ENCODE measurements at places on chromosomes 7 and 10.
A peak's percentile ranks its signal among the peaks of the same experiment; 100 is the strongest.

GRCh38 chr10:128286762-128287500 lies 160.7 kb upstream of the MKI67 start:
- no peak for DNase-seq

DNA sequence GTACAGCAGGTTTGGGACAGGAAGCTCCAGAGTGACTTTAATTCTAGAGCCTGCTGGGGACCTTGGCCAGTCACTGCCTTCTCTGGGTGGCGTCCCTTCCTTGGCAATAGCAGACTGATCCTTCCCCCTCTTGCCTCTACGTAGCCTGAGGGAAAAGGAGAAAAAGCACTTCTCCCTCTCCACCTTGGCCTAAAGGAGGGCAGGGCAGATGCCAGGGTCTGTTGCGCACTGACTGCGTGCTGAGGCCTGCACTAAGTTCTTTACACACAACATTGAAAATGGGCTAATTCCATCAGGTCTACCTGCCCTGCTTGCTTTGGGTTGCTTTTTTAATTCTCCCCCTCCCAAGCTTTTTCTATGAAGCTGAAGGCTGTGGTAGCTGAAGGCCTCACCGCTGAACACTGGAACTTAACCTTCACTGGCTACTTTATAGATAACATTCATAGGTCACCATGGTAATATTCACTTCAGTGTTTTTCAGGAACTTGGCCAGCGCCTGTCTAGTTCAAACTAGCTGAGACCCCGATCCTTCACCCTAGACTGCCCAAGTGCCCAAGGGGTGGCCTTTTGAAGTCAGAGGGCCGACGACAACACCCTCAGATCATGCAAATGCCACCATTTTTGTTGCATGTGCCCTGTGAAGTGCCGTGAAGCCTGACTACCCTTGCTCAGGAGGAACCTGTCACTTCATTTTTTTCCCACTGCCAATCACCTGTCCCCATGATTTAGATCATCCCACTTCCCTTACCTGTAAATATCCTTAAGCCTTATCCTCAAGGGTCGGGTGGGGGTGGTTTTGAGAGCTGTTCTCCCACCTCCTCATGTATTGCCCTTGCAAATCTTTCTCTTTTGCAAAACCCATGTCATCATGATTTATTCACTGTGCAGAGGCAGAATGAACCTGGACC lies 28.7 kb downstream of the PRF1 start:
- DNase-seq = no peak

GRCh38 chr10:102009801-102010425 lies 46.1 kb downstream of the ARMH3 start:
- DNase-seq = peak; percentile 56

GRCh38 chr7:30212701-30213111 lies 71.7 kb upstream of the ZNRF2 start:
- DNase-seq = peak; percentile 36

- DNase-seq = no peak
Measured at GRCh38 chr7:22990588-22990949, 23.4 kb downstream of the HYCC1 start.

- DNase-seq = no peak
Measured at GRCh38 chr7:55502124-55502857, 70.0 kb downstream of the VOPP1 start.

GRCh38 chr7:137976696-137977095 lies 25.2 kb downstream of the CREB3L2 start:
- no peak for DNase-seq

- DNase-seq = no peak
Measured at GRCh38 chr10:133162178-133162909, 2.3 kb downstream of the KNDC1 start.

- no peak for DNase-seq
Measured at GRCh38 chr10:60645980-60646379, 132.3 kb upstream of the CDK1 start.

DNA sequence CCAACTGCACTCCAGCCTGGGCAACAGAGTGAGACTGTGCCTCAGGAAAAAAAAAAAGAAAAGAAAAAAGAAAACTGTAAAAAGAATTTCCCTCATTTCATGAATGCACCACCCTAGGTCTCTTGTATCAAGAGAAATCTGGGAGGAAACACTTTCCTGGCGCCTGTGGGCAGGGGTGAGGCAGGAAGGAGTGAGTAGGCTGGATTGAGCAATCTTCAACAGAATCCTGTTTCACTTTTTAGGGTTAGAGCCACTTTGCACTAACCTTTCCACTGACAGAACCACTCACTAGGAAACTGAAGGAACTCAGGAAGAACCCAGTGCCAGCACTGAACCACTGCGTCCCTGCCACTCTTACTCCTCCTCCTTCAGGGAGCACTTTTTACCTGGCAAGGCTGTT lies 282.1 kb downstream of the CCDC3 start:
- DNase-seq = no peak

DNA sequence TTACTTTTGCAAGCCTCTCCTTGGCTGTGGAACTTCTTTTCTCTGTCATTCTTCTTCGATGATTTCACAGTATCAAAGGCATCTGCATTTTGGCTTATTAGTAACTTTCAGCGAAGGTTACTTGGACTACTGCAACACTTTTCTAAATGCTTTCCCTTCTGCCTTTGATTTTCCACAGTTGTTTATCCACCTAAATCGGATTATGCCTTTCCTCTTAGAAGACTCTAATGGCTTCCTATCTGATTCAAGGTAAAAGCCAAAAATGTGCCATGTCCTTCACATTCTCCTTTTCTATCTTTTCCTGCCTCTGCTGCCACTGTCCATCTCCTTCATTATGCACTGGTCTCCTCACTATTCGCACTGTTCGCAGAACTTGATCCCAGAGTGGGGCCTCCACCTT lies 1606.3 kb upstream of the LRRTM3 start:
- no peak for DNase-seq

- no peak for DNase-seq
Measured at GRCh38 chr7:129134356-129134987, 10.0 kb upstream of the TSPAN33 start.

DNA sequence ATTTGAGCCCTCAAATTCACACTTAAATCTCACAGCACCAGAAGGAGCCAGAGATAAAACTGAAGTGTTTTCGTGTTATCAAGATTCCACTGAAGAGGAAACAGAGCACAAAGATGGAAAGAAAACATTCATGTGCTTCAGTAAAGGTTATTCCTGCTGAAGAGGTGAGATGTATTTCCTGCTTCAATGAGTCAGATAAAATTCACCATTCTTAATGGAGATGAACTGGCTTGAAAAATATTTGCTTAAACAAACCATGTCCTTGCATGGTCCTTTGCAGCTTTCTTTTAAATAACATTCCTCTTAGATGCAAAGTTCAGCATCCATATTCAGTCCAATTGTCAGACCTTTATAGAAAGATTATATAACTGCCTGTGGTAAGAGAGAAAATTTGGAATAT lies 294.2 kb downstream of the IPMK start:
- no peak for DNase-seq

- DNase-seq = no peak
Measured at GRCh38 chr10:102682416-102682815, 31.8 kb downstream of the ARL3 start.

DNA sequence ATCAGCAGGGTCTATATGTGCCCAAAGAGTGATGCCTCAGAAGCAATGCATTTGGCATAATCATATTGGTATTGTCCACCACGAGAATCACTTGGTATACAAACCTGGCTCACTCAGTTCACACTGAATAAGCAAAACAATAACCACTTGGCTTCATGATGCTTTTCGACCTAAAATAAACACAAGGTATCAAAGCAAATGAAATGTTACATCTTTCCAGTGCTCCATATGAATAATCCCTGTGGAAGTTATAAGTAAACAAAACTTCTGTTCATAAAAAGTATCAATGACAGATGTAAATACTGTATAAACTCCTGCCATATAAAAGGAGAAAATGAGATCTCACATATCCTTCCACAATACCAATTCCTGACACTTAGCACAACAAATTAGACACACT lies 29.8 kb upstream of the EBLN1 start:
- DNase-seq = no peak

DNA sequence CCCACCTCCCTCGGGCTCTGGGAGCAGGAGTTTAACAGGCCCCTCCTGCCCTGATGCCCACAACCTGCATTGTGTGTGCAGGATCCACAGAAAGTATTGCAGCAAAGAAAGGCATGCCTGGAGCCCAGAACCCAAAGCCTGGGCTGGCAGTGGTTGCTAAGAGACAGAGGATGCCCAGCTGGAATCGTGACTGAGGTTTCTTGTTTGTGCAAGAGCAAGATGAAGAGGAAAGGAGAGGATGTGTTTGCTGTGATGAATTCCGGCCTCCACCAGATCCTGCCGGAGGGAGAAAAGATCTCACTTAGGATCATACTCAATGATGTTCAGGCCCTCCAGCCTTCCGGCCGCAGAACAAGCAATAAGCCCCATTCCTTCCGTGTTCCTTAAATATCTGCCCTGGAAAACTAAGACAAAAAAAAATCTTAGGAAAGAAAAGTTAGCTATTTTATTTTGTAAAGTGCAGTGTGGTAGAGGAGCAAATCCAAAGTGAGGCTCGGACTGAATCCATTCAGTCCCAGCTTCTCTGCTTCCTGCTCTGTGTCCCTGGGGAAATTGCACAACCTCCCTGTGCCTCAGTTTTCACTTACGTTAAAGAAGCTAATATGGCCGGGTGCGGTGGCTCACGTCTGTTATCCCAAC lies 57.1 kb downstream of the SLIT1 start:
- no peak for DNase-seq

DNA sequence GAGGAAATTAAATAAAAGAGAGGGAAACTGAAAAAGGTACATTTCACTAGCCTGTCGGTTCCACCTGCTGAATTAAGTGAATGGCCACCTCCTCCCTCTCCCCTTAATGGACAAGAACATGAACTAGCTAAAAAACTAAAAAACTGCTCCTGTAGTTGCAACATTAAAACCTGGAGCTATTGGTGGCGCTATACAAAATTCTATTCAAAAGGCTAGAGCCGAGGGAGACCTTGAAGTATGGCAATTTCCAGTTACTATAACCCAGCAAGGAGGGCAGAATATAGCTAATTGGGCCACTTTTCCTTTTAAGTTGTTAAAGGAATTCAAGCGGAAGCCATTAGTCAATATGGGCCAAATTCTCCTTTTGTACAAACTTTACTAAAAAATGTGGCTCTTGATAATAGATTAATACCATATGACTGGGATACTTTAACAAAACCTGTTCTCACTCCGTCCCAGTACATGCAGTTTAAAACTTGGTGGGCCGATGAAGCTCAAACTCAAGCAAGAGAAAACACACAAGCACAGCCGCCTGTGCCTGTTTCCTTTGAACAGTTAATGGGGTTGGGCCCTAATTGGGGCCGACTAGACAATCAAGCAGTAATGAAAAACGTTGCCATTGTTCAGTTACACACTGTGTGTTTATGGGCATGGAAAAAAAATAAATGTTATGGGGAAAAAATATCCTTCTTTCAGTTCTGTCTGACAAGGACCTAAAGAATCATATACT lies 6.5 kb upstream of the CHST3 start:
- no peak for DNase-seq

- no peak for DNase-seq
Measured at GRCh38 chr7:85287106-85287825, 100.4 kb upstream of the SEMA3D start.

DNA sequence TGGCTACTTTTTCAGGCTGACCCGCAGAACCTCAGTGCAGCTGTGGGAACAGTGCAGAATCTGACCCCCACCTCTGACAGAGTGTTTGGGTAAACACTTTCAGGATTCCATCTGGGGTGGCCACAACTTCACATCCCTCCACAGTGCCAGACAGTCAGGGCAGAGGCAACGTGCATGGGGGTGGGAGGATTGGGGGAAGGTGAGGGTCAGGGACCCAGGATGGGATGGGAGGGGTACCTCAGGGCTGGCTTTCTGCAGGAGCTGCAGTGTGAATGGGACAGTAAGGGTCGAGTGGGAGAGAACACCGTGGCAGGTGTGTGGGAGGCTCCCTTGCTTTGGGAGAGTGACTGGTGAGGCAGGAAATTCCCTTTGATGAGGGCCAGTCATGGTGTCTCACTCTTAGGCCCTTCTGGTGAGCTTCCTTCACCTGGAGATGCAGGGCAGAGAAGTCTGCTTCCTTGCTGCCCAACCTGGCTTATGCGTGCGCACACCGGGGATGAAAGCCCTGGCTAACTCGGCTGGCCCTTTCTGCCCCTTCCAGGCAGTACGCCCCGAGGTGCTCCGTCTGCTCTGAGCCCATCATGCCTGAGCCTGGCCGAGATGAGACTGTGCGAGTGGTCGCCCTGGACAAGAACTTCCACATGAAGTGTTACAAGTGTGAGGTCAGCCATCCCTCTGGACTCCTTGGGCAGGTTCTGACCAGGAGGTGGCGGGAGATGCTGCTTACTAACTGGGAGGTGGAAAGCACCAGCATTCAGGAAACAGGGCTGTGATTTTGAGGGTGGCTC lies 8.4 kb downstream of the ZYX start:
- no peak for DNase-seq

- DNase-seq = no peak
Measured at GRCh38 chr7:138834583-138834982, 36.6 kb upstream of the ATP6V0A4 start.

GRCh38 chr7:124084024-124084423 lies 51.2 kb upstream of the TMEM229A start:
- no peak for DNase-seq

- no peak for DNase-seq
Measured at GRCh38 chr10:111281516-111281915, 204.7 kb downstream of the ADRA2A start.

Measured in NCI-H1694 (cell line).